ENCODE measurements at places on chromosomes 3 and 15.

GRCh38 chr3:195855471-195856409, 44.0 kb upstream of the MUC4 start:
- DNase-seq, result no peak

DNA sequence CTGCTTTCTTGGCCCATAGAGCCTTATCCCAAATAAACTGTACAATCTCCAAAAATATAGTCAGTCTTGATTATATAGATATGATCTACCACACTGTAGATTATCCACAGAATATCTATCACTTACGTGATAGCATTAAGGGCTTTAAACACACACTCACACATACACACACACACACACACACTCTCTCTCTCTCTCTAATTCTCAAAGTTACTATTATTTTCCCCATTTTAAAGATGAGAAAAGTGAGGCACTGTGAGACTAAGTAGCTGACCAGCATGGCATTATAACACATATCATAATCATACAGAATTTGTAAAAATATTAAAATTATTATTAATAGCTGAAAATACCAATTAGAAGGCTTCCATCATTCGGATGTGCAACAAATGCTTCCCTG, 4.2 kb downstream of the TBC1D5 start:
- DNase-seq, result no peak

- DNase-seq, result no peak
Observed at GRCh38 chr15:75008221-75008625, 12.9 kb downstream of the SCAMP5 start.

GRCh38 chr3:184525337-184526087, 36.1 kb upstream of the EPHB3 start:
- no peak for DNase-seq

GRCh38 chr3:134464064-134464688, 21.6 kb downstream of the ANAPC13 start:
- no peak for DNase-seq

DNA sequence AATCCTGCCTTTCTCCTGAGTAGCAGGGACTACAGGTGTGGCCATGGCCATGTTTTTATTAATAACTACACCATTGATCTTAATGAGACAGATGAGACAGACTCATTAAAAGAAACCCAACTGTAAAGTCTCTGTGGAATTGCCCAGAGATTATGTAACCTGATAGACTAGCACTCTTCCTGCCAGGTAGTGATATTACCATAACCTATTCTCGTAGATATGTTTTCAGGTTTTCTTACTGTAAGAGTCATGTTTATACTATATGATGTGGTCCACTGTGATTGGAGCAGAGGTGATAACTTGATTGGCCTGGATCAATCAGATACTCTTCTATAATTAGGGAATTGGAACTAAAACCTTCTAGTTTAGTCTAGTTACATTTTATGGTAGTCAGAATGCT, 93.7 kb downstream of the NFKBIZ start:
- DNase-seq, result no peak

GRCh38 chr3:153045150-153045549, 116.9 kb upstream of the RAP2B start:
- DNase-seq, result no peak

- DNase-seq, result no peak
Observed at GRCh38 chr15:67827562-67828277, 2.4 kb downstream of the SKOR1 start.

DNA sequence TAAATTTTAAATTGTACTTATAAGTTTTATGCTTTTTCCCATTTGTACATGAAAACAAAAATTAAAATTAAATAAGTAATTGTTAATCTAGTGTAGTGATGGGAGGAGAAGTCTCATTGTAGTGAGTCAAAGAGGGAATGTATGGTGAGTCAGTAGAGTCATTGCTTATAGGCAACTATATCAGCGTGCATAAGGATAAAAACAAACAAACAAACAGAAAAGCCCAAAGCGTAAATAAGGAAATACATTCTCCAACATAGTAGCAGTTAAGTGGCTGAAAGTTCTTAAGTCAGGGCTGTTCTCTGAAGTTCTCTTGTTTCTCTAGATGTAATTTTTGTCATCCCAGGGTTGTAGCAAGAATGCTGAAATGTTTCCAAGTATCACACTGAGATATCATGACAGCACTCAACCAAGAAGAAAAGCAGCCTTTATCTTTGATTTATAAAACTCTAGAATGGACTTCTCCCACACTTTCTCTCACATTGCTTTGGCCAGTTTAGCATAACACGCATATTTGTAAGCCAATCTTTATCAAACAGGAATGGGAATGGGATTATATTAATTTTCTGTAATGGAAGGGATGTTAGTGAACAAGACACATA, 184.1 kb upstream of the TP63 start:
- DNase-seq, result no peak

DNA sequence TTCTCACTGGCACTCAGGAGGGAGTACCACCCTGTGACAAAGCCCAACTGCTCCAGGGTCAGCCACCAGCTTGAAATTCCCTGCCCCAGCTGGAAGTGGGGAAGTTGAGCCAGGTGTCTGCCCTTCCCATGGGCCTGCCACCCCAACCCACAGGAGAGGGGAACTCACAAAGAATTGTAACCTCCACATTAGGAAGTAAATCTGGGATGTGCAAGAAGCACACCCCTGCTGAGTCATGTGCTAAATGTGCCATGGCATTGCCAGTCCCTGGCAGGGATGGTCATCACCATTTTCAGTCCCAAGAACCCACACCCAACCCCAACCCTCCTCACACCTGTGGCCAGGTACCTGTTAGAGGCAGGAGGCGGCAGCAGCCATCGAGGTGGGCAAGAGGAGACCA, 165.2 kb upstream of the THBS1 start:
- no peak for DNase-seq

- DNase-seq, result no peak
Observed at GRCh38 chr3:150384296-150385212, 23.5 kb upstream of the TSC22D2 start.

All from stimulated activated CD4-positive, alpha-beta T cell treated with anti-CD3 and anti-CD28 coated beads, TNF-alpha, amount 100 ng/mL, for 1 hour (primary cell).